ENCODE measurements at places on chromosomes 2 and 18.

- DNase-seq: no peak
These were observed 7.8 kb upstream of the GPR55 start for GRCh38 chr2:230932556-230933511.

GRCh38 chr2:203683932-203684556 lies 22.4 kb upstream of the CD28 start:
- no peak for DNase-seq

- no peak for DNase-seq
These were observed 276.5 kb upstream of the MC4R start for GRCh38 chr18:60649107-60649506.

- no peak for DNase-seq
These were observed 102.6 kb downstream of the HDAC4 start for GRCh38 chr2:239298116-239298804.

DNA sequence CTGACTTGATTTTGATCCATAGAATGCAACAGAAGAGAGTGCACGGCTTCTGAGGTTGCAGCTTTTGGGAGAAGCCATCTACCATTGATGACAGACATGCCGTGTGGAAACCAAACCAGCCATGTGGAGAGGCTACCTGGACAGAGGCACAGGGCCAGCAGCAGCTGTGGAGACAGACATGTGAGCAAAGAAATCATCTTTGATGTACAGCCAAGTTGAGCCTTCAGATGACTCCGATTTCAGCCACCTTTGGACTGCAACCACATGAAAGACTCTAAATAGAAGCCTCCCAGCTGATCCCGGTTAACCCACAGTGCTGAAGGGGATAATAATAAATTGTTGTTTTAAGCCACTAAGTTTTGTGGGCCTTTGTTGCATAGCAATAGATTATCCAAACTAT lies 54.2 kb downstream of the TSN start:
- DNase-seq: no peak

DNA sequence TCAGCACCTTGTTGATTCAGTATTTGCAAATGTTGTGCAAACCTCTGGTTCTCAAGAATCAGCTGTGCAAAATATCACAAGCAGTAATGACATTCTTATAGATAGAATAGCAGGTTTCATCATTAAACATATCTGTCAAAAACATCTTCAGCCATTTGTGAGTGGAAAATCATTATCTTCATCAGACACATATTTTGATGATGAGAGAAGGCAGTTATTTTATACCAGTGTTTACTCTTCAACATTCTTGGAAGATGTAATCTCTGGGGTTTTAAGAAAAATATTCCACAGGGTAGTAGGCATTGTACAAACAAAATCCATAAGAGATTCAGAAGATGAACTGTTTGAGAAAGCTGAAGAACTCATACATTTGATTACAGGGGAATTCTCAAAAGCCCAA lies 64.3 kb downstream of the FSIP2 start:
- DNase-seq: no peak

DNA sequence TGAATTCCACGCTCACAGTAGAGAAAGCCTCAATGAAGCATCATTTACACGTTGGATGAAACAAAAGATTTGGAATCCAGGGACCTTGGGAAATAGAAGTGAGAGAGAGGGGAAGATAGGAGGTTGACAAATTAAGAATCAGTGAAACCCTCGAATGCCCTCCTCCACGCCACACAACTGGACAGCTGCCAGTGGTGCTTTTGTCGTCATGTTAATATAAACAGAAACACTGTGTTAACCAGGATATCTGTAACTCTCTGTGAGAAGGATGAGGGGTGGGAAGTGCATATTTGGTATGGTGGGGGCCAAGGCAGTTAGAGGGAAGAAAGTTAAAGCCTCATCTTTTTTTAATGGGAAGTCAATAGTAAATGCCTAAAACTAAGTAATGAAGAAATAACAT lies 108.7 kb downstream of the GFPT1 start:
- DNase-seq: no peak

Data from D341Med (cell line).